ENCODE measurements at places on chromosomes 2 and 18. TPM values are rescaled to one million over a fixed set of nuclear protein-coding genes. Genes with fewer than 3 reads are reported as not detected.

Gene ZNG1B
- total RNA-seq, result 38.4 TPM

Gene TANK
- total RNA-seq, result 25.7 TPM

Gene TSHZ1
- total RNA-seq, result 24.0 TPM

Gene HAAO
- 2.3 TPM for total RNA-seq

Gene ANTXR1
- 31.2 TPM for total RNA-seq

Gene LINC00305
- not detected for total RNA-seq

Gene POTEC
- not detected for total RNA-seq

Gene EVX2
- not detected for total RNA-seq

Gene TYMS
- total RNA-seq, result 2.7 TPM

Gene ZNF804A
- not detected for total RNA-seq

Gene ACTR1B
- 54.5 TPM for total RNA-seq

Gene CHRNA1
- total RNA-seq, result not detected

Gene GREB1L
- 8.0 TPM for total RNA-seq

Gene RNU2-63P
- total RNA-seq, result not detected

Gene ADRA2B
- 6.4 TPM for total RNA-seq

Gene DES
- 12,920 TPM for total RNA-seq

Gene GKN1
- not detected for total RNA-seq

Gene NTSR2
- 0.19 TPM for total RNA-seq

Gene IL1A
- total RNA-seq, result not detected

Gene MALL
- 9.9 TPM for total RNA-seq

Gene SP140L
- total RNA-seq, result 5.5 TPM

Measured in Right ventricle myocardium superior (tissue), 1 donor.